Kidney glomerular epithelial cell (primary cell): ENCODE measurements at places on chromosomes 3 and 15.
A peak's percentile ranks its signal among the peaks of the same experiment; 100 is the strongest.

GRCh38 chr15:25859838-25860645, 3.1 kb downstream of the ATP10A start:
- no peak for DNase-seq

- DNase-seq: no peak
These were observed 41.8 kb downstream of the RAB6B start for GRCh38 chr3:133853925-133854227.

GRCh38 chr3:88573472-88573871, 423.7 kb downstream of the C3orf38 start:
- no peak for DNase-seq

GRCh38 chr15:61099020-61099810, 129.9 kb downstream of the RORA start:
- peak; percentile 73 for DNase-seq

GRCh38 chr15:46301291-46301690, 666.5 kb downstream of the SQOR start:
- no peak for DNase-seq

DNA sequence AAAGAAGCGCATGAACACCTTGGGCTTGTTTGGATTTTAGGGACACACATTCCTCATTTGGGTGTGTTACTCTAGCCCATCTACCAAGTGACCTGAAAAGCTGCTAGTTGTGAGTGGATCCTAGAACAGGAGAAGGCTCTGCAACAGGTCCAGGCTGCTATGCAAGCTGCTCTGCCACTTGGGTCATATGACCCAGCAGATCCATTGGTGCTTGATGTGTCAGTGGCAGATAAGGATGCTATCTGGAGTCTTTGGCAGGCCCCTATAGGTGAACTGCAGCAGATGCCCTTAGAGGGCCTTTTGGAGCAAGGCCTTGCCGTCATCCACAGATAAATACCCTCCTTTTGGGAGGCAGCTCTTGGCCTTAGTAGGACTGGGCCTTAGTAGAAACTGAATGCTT, 53.2 kb downstream of the PAQR5 start:
- no peak for DNase-seq

- DNase-seq: no peak
These were observed 74.9 kb downstream of the PIK3R4 start for GRCh38 chr3:130671545-130672312.

DNA sequence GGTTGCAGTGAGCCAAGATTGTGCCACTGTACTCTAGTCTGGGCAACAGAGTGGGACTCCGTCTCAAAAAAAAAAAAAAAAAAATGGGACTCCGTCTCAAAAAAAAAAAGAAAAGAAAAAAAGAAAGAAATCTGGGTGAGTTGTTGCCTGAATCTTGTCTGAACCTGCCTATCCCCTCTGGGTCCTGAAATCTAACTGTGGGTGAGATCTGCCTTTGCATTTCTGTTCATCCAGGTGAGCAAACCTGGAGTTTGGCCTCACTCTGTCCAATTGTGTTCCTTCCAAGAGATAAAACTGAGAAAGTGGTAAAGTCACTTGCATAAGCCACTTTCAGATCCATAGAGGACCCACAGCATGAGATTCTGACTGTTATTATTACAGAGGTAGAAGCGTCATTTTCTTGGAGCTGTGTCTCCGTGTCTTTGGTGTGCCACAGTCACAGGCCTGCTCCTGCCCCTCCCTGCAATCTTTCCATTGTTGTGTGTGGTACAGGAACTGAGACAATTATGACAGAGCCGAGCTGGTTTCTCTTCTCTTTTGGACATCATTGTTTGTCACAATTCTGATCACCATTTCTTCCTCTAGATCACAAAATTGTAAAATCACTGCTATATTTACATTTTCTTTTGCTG, 235.9 kb downstream of the LPP start:
- DNase-seq: no peak

DNA sequence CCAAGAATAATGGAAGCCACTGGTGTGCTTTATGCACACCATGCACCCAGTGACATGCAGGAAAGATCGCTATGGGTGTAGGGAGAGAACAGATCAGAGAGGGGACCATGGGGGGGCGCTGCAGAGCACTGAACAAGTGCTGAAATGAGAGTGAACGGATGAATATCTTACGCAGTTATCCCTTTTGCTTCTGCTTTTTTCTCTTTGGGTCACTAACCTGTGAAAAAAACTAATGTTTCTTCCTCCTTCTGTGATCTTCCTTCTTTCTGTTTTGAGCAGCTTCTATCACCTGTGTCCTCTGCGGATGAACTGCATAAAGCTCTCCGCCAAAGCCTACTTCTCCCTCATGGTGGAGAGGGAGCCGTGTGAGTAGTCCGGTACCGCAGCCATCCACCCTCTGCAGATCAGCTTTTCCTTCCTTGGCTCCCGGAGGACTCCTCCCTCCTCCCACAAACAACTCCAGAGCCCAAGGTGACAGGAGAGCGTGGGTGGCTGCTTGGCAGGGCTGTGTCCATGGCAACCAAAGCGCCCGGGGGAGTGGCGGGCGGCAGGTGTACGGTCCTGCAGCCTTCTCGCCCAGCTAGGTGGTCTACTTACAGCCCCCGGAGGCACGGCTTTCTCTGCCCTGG, 106.2 kb downstream of the DGKG start:
- peak; percentile 29 for DNase-seq

GRCh38 chr3:156594219-156594683, 39.3 kb upstream of the SSR3 start:
- DNase-seq: no peak

DNA sequence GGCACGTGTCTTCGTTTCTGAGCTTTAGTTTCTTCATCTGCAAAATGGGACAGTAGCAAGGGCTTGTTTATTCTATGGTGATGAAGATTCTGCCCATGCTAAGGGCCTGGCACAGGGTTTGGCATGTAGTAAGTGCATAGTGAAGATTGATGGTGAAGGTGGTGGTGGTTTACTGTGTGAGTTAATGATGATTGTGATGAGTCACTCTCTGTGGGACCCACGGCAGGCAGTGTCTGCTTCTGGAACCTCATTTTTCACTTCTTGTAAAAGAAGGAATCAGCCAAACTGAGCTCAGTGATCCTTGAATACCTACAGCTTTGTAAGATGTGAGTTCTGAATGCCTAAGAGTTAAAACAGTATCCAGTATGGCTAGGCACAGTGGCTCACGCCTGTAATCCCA, 86.2 kb upstream of the LRTM1 start:
- peak; percentile 54 for DNase-seq
